ENCODE measurements at places on chromosomes 1 and 21.

DNA sequence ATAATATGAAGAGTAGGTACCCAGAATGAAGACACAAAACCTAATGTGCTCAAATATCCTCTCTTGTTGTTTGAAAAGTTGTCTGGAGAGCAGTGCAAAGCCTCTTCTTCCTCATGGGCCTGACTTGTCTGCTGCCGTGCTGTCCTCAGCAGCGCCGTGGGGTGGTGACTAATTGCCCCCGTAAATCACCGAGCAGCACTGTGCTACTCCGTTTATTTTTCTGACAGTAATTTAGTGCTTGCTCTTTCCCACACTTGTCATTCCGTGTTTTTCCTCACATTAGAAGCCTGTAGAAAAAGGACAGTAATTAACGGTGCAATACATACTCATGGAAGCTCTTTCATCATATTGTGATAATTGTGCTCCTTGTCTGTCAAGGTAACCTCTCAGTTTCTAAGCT lies 114.8 kb upstream of the BARHL2 start:
- DNase-seq = no peak

GRCh38 chr1:187762118-187762517 lies 933.4 kb downstream of the PLA2G4A start:
- DNase-seq = no peak

DNA sequence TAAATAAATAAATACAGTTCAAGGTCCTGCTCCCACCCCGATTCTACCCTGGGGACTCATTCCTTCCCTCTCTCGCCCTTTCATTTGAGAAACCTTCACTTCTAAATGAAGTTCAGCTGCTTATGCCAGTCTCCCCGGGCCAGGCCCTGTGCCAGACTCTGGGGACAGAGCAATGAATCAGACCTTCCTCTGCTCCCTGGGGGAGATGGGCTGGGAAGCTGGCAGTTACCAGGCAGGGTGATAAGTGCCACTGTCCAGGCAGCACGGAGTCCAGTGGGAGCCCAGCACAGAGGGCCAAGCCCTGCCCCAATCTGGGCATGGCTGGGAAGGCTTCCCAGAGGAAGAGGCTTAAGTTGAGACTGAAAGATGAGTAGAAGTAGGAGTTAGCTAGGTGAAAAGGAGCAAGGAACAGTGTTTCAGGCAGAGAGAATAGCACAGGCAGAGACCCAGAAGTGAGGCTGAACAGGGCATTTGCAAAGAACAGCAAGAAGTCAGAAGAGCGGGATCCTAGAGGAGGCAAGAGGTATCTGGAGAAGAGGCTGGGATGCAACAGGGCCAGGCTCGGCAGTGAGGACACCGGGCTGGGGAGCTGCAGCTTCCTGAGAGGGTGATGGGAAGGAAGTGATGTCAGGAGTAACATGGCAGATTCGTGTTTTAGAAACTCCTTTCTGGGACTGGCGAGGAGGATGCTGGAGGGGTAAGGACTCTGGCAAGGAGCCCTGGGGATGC lies 13.5 kb downstream of the KCNQ4 start:
- DNase-seq = no peak

GRCh38 chr1:12532405-12533315 lies 85.3 kb downstream of the DHRS3 start:
- no peak for DNase-seq

DNA sequence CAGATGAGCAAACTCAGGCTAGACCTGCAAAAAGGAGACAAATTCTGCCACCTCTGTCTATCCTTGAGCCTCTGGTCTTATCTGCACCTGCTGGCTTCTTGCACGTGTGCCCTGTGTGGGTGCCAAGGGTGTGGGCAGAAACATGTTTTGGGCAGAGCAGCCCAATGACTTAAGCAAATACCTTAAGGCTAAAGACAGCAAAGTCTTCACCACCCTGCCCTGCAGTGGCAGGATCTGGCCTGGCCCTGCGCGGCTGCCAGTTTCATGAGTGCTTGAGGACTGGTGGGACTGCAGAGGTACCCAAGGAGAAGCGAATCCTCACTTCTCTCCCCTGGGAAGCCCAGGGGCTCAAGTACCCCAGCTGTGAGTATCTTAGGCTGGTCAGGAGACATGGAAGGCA lies 3.8 kb upstream of the SLC26A9 start:
- no peak for DNase-seq

DNA sequence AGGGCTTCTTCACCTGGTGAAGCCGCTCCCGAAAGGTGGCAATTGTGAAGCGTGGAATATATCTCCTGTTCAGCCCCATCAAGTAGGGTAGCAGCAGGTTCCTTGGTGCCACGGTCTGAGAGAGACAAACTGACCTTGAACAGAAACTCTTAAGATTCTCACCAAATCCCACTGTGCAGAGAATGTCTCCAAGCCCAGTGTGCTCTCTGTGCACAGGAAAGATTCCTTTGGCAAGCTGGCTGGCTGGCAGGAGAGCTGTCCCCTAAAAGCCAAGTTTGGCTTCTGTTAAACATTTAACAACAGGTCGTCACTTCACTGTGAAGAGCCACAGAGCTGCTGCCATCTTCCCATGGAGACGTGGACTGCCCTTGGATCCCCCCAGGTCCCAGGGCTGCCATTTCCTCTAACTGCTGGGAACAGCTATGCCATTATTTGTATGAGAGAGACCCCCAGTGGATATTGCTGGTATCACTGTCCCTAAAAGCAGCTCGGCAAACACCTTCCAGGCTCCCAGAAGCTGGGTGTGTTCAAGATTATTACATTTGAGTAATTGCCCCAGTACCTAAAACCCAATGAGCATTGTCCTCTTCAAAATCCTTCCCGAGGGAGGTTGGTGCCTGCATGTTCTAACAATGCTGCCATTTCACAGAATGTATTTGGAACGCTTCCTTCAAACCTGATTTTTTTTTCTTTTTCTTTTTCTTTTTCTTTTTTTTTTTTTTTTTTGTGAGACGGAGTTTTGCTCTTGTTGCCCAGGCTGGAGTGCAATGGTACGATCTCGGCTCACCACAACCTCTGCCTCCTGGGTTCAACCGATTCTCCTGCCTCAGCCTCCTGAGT lies 71.8 kb downstream of the CD58 start:
- no peak for DNase-seq

DNA sequence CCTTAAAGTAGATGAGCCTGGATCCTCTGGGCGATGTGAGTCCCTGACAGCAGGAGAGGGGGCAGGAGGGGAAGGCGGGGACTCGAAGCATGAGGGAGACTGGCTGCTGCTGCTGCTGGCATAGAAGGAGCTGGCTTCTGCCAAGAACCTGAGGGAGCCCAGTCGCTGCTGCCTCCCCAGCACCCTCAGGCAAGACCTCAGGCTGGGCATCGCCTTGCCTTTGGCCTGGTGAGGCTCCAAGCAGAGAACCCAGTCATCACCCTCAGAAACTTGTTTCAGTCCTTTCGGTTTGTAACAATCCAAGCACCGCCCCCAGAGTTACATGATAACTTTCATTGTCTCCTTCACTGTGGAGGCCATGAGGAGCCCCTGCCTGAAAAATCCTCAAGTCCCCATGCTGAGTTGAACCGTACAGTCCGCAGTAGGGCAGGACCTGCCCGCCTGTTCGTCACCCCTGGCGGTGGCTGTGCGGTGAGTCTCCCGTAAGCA lies 38.8 kb downstream of the POFUT2 start:
- no peak for DNase-seq

- DNase-seq = no peak
Observed at GRCh38 chr1:13917607-13918006, 217.6 kb downstream of the PRDM2 start.

DNA sequence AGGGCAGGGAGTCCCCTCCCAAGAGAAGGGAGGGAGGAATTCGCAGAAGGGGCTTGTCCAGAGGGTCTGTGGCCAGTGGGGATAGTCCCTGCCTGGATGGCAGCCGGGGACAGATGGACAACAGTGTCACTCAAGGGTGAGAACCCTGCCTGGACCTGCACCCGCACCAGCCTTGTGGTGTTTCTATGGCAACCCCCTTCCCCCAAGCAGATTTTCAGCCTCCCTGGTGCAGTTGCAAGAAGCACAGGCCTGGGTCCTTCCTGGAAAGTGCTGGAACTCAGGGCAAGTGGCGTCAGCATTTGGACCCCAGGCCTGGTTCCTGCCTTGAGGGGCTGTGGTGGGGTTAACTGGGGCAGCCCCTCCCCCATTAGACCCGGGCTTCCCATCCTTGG lies 83.8 kb upstream of the ACTL8 start:
- DNase-seq = no peak

GRCh38 chr1:6328696-6329095 lies 64.9 kb downstream of the ACOT7 start:
- no peak for DNase-seq

GRCh38 chr21:32189688-32190483 lies 89.0 kb downstream of the MIS18A start:
- no peak for DNase-seq

Measured in stimulated activated CD4-positive, alpha-beta T cell treated with anti-CD3 and anti-CD28 coated beads, Interleukin-1b, Interleukin-23, amount 100 ng/mL, for 1 hour (primary cell).